Posterior cingulate gyrus (tissue), 11 donors: ENCODE measurements at places on chromosomes 5 and 9.

DNA sequence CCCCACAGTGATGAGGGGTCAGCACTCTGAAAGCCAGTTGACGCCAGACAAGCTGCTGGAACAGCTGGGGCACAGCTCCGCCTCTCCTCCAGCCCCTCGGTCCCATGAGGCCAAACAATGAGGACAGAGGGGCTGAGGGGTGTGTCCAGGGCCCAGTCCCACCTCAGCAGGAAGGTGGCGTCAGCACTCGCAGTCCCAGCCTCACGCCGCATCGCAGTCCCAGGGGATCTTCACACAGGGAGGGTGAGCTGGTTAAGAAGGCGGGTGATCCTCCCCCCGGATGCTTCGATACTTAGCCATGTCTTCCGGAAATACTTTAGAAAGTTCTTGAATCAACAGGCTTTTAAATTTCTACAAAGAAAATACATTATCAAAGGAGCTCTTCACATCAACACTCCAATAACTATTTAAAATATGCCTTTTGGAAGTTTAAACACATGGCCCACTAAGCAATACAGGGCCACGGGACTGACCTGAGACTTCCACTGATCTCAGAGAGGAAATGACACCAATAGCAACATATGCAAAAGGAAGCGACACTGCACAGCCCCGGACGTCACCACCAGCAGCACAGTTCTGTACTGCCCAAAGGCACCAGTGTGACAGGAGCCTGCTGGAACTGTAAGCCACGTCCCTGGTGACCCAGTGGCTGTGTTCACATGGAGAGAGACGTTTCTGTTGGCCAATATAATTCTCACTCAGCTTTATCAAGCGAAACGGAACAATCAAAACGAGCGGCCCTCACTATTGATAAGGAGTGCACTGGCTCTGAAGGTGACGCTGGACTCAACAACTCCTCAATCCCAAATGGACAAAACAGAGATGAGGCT, 5.9 kb downstream of the MED10 start:
- DNase-seq = no peak

DNA sequence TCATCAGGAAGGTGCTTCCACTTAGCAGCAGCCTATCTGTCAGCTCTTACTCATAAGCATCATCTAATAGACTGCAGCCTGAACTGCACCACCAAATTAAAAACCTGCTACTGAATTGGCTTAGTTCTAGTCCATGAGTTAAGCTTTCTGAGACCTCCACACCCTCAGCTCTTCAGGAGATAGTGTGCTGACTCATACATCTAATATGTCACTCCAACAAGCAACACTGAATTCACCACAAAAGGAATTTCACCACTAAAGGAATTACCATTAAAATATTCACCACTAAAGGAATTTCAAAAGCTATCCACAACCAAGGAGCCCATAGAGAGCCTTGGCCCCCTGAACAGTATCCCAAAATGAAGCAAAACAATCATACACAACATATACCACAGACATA, 418.5 kb upstream of the RORB start:
- DNase-seq = no peak

DNA sequence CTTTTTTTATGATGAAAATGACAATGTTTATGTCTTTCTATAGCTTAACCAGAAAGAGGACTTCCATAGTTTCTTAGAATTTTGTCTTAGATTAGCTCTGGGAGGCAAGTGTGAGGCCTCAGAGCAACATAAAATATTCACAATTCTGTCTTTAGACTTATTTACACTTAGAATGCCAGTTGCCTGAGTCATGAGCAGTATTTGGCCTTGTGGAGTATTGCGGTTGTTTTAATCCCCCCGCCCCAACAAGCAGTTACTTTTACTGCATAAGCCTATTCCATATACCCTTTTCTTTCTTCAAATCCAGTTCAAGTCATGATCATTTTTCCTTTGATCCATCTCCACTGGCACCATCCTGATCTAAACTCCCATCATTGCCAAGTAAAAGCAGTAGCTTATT, 198.0 kb upstream of the EGFLAM start:
- DNase-seq = no peak

- DNase-seq = no peak
Measured at GRCh38 chr9:29389421-29389820, 1816.1 kb upstream of the C9orf72 start.

DNA sequence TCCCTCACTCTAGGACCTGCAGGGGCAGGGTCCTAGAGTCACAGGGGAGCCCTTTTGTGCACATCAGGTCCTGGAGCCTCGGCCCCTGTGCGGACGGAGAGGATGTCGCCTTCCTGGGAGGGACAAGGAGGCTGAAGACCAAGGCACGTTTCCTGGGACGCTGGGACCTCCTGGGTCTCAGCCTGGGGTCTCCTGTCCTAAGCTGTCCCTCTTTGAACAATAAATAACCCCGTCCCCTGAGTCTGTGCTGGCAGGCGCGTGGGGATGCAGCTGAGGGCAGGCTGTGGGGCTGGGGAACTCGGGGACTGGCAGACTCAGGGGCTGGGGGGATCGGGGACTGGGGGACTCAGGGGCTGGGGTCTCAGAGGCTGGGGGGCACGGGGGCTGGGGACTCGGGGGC, 31.1 kb downstream of the PAEP start:
- DNase-seq = no peak

DNA sequence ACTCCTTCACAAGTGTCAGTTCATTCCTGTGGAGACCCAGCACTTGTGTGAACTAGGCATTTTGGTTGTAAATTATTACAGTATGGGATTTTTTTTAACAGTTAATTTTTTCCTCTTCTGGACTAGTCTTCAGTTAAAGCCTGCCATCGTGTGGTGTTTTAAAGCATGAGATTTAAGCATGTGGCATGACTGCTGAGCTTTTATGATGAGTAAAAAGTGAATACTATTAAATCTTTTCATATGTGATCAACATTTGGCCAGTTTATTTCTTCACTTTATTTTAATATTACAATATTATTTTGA, 25.0 kb downstream of the LMNB1 start:
- no peak for DNase-seq

- no peak for DNase-seq
Measured at GRCh38 chr9:131098391-131099101, 2.2 kb downstream of the AIF1L start.

GRCh38 chr5:72355706-72356299, 35.6 kb downstream of the PTCD2 start:
- DNase-seq = peak; percentile 57

- DNase-seq = no peak
Measured at GRCh38 chr5:140010798-140011197, 32.3 kb downstream of the NRG2 start.
